ENCODE measurements at places on chromosomes 12 and 14. TPM values are rescaled to one million over a fixed set of nuclear protein-coding genes. Genes with fewer than 3 reads are reported as not detected.

Gene INHBC
- 0.74 TPM for total RNA-seq

Gene CLEC2D
- total RNA-seq, result 1.5 TPM

Gene TDP1
- total RNA-seq, result 22.9 TPM

Gene CNTN1
- 33.2 TPM for total RNA-seq

Gene RASSF9
- 3.5 TPM for total RNA-seq

Gene ASCL1
- not detected for total RNA-seq

Gene KRT6C
- 261 TPM for total RNA-seq

Gene NELL2
- total RNA-seq, result not detected

Gene TCL1B
- not detected for total RNA-seq

Data from airway epithelial cell (primary cell).